NCI-H524 (cell line): ENCODE measurements at places on chromosomes 2 and 18.

DNA sequence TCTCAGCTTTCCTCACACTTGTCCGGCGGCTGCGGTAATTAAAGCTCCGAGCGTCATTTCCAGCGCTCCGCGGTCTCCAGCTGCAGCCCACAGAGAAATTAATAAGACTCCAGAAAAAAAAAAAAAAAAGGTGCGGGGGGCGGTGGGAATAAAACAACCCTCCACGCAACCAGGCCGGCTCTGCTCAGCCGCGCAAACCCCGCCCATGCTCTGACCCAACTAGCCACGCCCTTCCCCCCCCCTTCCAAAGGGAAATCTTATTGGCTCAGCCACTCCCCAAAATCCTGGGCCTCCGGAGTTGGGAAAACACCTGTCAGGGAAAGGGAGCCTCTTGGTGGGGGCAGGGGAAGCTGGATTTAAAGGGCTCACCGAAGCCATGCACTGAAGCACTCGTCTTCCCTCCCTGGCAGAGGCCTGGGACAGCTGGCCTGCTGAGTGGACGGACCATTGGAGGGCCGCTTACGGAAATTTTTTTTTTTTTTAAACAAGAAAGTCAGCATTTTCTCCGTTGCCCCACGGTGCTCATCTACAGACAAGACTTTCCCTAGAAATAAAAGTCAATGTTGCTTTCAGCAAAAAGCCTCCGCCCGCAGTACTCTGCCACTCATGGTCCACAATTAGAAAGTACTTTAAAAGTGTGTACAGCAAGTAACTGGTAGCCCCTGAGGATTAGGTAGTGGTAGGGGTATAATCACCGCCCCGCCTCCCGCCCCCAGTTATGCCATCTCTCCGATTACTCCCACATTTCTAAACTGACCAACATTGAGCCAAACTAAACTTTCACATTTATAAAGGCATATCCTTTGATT lies 674 bp upstream of the ERBB4 start:
- peak; percentile 52 for DNase-seq

- DNase-seq, result no peak
Observed at GRCh38 chr18:44541781-44542180, 138.9 kb upstream of the SETBP1 start.

- DNase-seq, result no peak
Observed at GRCh38 chr2:29495068-29495467, 379.9 kb downstream of the CLIP4 start.

DNA sequence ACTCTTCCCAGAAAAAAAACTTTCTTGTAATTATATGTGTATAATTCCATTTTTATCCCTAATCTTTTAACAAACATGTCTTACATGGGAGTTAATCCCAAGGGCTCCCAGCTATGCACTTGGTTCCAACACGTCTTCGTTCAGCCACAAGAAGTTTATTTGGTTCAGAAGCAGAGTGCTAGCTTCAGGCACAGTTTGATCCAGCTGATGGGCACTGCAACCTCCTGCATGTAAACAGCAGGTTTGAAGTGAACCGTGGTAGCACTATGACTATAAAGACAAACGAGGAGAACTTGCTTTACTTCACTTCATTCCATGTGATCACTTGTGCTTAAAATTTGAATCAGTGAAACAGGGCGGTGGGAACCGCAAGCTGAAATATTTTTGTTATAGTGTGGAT lies 7.0 kb upstream of the RNASEH1 start:
- no peak for DNase-seq

GRCh38 chr2:43068041-43068533 lies 158.3 kb downstream of the ZFP36L2 start:
- no peak for DNase-seq
